ENCODE measurements at places on chromosomes 1 and 21.

DNA sequence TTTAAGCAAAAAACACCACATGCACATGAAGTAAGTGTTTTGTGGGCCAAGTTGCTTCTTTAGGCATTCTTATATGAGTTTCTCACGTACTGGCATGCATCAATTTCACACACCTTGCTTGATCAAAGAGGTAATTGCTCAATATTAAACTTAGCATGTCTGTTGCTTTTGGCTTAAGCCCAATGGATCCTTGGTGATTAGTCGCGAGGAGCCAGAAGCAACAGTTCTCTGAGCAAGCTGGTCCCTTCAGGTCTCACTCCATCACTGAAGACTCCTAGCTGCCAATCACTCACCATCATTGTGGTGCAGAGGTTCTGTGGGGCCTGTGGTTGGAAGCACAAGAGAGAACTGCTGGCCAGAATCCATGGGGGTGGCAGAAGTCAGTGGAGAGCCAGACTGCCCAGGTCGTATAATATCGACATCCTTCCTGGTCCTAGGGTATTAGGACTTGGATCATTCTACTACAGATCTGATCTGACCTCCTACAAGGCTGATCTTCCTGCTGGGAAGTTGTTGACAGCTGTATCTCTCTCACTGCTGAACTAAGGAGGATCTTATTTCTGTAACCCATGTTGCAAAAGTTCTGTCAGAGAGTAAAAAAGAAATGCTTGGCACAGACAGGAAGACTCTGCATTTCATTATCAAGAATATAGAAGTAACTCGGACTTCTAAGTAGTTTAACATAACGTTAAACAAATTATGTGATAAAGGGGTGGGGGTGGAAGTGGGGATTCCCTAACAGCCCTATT, 140.5 kb downstream of the NTPCR start:
- DNase-seq, result no peak

DNA sequence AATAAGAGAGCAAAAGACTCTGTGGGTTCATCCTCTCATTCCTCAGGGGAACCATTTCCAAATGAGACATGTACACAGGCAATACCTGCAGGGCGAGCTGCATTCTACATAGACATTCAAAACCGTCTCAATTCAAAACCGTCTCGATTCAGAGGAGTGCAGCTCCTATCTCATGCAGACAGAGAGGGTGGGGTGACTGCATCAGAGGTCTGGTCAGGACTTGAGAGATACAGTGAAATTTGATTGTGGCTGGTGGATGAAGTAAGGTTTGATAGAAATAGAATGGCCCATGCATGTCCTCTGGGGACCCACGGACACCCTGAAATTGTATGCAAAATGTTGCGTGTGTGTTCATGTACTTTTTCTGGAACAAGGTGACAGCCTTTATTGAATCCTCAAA, 27.3 kb downstream of the TEX35 start:
- DNase-seq, result no peak

DNA sequence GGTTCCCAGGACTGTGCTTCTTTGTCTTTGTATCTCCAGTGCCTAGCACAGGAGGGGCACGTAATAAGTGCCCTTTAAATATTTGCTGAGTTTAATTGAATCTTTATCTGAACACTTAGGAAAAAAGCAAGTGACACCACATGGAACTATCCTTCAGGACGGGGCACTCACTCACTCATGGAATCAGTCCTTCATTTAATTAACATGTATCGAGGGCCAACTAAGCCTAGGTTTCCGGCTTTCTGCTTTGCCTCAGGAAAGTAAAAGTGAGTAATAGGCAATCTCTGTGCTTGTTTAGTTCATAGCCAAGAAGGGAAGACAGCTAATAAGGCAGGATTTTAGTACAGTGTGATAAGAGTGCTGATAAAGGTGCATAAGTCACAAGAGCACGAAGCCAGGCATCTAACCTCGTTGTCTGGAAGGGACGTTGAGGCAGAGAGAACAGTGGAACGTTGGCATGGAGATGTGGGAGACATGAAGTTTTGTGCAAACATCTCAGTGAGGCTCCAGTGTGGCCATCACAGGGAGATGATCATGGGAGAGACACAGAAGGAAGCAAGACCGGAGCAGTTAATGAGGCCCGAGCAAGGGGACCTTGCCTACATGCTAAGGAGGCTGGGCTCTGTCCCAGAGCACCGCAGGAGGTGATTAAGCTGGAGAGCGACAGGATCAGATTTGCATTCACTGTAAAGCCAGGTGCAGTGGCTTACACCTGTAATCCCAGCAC, 54.1 kb upstream of the TRIM67 start:
- no peak for DNase-seq

DNA sequence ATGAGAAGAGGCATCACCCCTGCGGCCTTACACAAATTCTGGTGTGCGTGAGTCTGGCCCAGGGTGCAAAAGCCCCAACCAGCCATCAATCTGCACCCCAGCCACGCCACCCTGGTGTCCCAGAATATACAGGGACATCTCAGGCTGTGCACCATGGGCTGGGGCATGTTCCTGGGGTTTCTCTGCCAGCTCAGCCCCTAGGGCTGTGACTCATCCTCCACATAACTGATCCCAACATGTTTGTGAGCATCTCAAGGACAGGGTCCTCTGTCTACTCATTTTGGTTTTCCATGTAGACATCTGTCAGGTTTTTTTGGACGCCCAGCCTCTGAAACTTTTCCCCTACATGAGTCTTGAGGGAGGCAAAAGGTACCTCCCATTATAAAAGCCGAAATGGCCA, 511 bp downstream of the ZNF683 start:
- no peak for DNase-seq

- DNase-seq, result no peak
Observed at GRCh38 chr1:164452549-164452948, 106.4 kb upstream of the PBX1 start.

- DNase-seq, result no peak
Observed at GRCh38 chr1:47565676-47566075, 127.8 kb downstream of the FOXD2 start.

GRCh38 chr21:42562816-42563215, 49.2 kb downstream of the SLC37A1 start:
- DNase-seq, result no peak

DNA sequence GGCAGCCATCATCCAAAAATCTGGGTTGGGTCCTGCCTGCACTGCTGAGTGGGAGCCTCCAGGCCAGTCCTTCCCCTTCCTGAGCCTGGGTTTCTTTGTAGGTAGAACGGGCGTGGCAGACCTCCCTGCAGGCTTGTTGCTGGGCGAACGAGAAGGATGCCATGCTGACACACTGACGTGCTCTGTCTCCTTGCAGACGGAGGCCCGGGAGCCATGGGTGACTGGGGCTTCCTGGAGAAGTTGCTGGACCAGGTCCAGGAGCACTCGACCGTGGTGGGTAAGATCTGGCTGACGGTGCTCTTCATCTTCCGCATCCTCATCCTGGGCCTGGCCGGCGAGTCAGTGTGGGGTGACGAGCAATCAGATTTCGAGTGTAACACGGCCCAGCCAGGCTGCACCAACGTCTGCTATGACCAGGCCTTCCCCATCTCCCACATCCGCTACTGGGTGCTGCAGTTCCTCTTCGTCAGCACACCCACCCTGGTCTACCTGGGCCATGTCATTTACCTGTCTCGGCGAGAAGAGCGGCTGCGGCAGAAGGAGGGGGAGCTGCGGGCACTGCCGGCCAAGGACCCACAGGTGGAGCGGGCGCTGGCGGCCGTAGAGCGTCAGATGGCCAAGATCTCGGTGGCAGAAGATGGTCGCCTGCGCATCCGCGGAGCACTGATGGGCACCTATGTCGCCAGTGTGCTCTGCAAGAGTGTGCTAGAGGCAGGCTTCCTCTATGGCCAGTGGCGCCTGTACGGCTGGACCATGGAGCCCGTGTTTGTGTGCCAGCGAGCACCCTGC, 1.4 kb downstream of the GJA4 start:
- DNase-seq, result no peak

GRCh38 chr1:72693376-72693775, 411.0 kb upstream of the NEGR1 start:
- no peak for DNase-seq

Data from H54 (cell line).